ENCODE measurements at places on chromosomes 3 and 15.

- no peak for DNase-seq
Observed at GRCh38 chr3:59829527-59829926, 779.7 kb upstream of the CFAP20DC start.

DNA sequence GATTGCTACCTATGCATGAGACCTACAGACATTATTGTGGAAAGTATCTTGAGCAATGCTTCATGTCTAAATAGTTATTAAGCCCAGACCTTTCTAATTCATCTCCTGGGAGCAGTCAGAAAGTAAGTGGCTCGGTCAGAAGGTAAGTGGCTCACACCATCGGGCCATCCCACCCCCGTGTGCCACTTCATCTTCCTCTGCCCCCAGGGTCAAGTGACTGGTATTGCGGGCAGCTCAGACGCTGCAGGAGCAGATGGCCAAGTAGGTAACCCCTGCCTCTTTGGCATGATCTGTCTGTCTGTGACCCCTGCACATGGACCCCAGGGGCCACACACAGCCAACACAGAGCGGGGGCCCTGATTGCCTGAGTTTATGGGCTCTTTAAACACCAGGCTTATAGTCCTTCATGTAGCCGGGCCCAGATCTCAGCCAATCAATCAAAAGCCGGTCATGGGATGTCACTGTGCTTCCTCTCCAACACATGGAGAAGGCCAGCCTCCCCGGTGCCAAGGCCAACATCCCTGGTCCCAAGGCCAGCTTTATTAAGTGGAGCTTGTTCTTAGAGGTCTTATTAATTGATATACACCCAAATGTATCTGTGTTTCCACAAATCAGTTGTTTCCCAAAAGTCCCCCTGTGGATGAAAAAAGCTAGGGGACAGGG lies 42.9 kb downstream of the LARP6 start:
- no peak for DNase-seq

DNA sequence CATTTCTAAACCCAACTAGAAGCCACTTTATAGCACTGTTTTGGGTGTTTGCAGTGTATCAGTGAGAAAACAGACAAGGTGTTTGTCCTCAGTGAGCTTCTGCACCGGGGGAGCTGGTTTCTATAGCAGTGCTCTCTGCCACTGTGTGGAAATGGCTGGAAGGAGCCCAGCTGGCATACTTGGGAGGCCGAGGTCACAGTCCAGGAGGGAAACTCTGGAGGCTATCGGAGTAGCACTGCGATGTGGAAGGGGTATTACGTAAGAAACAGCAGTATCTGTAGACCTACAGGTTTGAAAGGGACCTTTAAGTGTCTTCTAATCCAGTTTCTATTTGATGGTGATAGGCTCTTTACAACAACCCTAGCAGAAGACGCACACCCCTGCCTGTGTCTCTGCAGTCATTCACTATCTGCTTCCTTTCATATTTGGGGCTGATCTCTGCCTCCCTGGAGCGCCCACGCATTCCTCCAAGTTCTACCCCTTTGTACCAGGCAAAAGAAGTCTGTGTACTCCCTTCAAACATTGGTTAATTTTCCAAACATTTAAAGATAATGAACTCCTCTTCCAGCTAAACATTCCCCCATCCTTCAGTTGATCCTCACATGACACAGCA lies 87.4 kb upstream of the ADAMTS17 start:
- DNase-seq: no peak

DNA sequence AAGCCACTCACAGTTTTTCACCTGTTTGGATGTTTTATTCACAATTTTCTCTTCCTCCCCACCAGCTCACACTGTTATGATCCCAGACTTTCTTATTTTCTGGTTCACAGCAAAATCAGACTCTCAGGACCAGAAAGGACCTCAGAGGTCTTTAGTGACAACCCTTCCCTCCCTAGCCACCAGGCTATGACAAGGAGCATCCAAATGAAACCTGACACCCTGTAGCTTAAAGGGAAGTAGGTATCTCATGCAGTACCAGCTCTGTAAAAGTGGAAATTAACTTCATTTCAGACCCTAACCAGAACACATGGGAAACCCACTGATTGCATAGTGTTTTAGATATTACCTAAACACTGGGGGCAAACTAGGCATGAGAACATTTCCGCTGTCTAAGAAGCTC lies 45.3 kb downstream of the ATP13A5 start:
- no peak for DNase-seq

DNA sequence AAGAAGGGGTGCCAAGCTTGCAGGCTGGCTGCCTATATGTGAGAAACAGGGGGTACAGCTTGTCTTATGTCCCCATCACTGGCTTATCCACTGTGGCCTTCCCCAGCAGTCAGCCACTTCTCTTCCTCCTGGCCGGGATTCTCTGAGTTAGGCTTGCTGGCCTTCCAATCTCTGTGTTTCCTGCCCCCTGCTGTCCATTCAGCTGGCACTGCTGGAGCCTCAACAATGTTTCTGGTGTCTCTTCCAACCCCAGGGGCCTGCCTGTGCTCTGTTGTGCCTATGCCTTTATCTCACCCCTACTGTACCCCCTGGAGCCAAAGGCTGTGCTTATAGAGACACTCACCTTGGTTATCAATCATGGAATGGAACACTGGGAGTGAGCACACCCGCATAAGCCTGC lies 36.5 kb downstream of the ANAPC13 start:
- no peak for DNase-seq

GRCh38 chr3:54939557-54940300 lies 11.9 kb upstream of the LRTM1 start:
- DNase-seq: no peak

DNA sequence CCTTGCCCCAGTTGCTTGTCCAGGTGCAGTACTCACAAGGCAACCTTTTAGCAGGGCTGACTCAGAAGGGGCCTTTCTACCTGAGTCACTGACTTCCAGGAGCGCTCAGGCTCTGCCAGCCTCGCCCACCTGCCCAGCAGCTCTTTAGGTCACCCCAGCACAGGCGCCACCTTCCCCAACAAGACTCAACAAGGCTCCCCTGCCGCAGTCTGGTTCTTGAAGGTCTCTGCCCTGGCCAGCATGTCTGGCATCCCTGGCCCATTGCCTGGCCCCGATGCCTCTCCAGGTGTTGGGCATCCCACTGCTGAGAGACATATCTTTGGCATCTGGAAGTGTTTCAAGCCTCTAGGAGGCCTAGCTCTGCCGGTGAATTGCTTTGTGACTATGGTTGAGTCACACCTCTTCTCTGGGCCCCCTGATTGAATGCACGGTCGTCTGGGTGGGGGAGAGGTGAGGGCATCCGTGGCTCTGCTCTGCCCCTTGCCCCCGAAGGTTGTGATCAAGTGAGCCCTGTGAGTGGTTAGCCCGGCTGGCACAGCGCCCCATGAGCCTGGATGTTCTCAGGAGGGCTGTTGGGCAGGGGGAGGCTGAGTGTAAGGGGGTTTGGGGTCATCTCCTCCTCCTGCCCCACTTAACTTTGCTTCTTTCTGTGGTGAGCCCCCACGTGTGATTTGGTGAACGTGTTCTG lies 21.6 kb downstream of the SNX33 start:
- no peak for DNase-seq

GRCh38 chr3:113736548-113737089 lies 9.4 kb downstream of the NAA50 start:
- no peak for DNase-seq

GRCh38 chr3:25044762-25045710 lies 383.0 kb upstream of the RARB start:
- DNase-seq: no peak

GRCh38 chr3:178712247-178712646 lies 176.0 kb downstream of the KCNMB2 start:
- no peak for DNase-seq

DNA sequence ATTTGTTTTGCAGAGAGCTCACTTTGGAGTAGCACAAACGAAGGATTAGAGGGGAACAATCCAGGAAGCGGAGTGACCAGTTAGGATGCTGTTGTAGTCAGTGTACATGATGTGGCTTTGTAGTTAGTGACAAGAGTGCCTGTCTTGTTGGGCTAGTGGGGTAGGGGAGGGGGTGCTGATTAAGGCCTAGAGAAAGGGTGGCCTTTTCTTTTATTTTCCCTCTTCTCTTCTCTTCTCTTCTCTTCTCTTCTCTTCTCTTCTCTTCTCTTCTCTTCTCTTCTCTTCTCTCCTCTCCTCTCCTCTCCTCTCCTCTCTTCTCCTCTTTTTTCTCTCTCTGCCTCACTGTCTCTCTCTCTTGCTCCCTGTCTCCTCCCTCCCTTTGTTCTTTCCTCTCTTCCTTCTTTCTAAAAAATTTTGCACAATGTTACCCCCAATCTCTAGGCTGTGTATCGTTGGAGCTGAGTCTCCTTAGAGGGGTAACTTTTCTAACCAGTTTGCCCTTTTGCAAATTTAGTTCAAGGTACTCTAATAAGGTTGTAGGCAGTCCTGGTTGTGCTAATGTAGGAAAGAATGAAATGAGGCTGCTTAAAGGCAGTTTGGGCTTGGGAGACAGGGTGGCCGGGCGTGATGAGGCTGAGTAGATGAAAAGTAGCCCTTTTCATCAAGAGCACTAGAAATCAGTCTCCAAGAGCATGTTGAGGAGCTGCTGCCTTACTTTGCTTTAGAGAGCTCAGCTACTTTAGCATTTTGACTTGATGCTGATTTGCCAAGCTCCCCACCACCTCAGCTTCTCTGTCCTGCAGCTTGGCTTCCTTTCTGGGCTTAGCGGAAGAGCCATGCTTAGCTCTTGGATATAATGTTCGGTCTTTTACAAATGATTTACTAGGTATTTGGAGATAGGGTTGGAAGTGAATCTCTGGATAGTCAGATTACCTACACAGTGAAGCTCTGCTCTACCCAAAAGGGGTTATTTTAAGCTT lies 58.6 kb downstream of the SV2B start:
- DNase-seq: no peak

DNA sequence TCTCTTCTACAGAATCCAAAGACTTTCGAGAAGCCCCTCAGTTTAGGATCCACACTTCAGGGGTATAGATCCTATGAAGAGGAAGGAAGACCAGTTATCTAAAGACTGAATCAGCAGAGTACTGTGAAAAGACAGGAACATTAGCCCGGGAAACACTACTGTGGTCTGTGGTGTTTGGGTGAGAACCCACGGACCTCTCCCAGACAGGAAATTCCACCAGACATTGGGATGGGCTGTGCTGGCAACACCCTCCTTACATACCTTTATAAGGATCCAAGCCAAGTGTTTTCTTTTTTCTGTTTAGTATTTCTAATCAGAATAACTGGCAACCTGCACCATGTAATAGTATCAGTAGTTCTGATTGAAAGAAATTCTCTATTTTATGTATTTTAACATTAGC lies 14.1 kb downstream of the TMEM207 start:
- no peak for DNase-seq

DNA sequence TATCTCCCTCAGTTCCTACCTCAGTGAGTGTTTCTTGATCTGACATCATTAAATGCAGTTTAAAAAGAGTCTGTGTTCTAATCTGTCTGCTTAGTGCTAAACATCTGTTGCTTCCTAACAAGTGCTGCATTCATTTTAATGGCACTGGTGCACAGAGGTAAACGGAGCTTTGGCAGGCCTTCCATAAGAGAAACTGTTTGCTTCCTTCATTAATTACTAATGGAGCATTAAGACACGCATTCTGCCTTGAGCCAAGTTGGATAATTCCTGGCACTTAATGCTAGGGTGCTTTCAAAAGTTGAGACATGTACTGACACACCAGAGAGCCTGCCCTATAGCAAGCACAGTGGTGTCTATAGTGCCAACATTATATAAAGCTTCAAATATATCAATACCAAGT lies 34.7 kb downstream of the SCG5 start:
- DNase-seq: no peak

DNA sequence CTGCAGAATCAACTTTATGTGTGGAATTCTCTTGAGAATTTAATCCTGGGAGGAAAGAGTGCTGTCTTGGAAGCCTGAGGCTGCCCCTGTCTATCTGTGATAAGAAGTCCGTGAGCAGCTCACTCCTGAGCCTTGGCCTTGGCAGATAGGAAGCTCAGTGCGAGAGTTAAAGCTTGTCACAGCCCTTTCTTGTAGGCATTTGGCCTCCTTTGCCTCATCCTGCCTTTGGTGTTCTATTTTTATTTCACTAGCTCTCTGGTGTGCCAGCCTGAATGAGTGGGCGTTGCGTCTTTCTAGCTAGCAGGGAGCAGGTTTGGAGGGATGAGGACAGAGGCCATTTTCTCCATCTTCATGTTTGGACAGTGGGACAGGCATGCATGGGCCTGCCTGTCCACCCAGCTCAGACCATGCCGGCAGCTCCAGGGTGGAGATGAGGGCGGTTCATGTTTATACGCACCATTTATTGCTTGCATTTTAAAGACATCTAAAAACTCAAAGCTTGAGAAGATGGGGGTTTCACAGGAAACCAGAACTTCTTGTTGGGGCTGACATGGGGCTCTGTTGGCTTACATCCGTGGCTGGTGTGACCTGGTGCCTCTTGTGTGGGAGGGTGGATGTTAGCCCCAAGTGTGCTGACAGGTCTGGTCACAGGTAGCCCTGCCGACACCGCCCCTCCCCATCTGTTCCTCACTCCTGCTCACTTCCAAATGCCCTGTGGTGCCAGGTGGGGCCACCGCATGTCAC lies 29.8 kb downstream of the IRAK2 start:
- DNase-seq: peak; percentile 41

DNA sequence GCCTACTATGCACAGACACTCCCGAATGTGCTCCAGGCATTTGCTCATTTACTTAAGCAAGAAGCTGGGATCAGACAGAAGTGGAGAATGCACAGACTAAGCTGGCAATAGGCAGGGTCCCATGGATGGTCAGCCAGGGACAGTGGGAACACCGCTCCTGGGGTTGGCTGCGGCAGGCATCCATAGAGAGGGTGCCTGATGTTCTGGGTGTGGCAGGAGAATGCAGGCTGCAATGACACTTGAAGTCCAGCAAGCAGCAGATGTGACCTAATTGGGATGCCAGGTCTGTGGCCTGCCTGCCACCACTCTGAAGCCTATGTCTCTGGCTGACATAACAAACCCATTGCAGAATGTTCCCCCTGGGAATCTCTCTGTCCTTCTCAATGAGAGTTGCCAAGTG lies 40.2 kb upstream of the SLC6A11 start:
- no peak for DNase-seq

DNA sequence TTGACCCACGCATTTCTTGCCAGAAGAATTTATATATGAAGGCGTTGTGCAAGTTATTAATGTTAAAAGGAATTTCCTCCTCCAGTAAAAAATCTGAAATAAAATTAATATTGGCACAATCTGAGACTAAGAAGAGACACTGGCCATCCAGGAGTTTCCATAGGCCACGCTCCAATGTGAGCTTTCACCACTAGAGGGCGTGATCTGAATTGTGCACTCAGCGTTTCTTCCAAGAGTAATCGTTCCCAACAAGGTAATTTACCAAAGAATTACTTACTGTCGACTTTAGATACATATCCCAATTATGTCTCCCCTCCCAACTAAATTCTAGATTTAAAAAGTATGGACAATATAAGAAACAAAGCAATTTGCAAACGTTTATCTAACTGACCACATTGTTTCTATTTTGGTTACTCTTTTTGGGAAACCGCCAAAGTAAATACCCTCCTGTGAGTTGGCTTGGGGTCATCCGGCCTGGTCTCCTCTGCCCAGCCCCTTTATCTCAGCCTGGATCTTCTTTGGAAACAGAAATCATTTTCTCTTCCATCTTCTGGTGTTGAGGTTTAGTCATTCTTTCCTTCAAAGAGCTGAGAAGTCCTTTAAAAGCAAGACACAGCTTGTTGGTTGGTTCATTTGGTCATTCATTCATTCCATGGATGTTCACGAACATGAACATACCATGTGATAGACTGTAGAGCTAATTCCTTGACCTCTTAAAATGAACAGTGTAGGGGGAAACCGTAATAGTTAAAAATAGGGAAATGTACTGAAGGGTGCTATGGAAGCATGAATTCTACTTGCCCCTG lies 26.2 kb downstream of the POLR2M start:
- peak; percentile 17 for DNase-seq

GRCh38 chr3:71549951-71550350 lies 33.6 kb downstream of the FOXP1 start:
- no peak for DNase-seq

GRCh38 chr3:179071027-179071322 lies 634 bp downstream of the ZMAT3 start:
- DNase-seq: no peak
